ENCODE measurements at places on chromosomes 6 and 20.

DNA sequence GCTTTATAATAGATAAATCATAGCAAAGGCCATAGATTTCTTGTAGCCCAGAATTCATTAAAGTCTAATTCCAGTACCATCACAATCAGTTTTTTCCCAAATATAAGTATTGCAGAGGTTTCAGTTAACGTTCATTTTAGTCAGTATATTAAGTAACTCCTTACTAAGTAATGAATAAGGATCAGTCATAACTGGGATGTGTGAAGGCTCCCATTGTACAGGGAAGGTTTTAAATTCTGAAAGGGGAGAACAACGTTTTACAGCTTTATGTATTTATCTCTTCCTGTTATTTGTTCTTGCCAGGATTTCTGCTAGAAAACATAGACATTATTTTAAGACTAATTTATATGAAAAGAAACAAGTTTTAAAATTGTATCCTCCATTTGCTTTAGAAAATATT lies 215.5 kb upstream of the LAMP5 start:
- H3K4me1 ChIP-seq, result no peaks in the 10 kb centered on the region
- H3K36me3 ChIP-seq, result no peaks in the 10 kb centered on the region
- no peak overlapping the region for H3K27ac ChIP-seq
- no peaks in the 10 kb centered on the region for H3K27me3 ChIP-seq
- no peak for DNase-seq

DNA sequence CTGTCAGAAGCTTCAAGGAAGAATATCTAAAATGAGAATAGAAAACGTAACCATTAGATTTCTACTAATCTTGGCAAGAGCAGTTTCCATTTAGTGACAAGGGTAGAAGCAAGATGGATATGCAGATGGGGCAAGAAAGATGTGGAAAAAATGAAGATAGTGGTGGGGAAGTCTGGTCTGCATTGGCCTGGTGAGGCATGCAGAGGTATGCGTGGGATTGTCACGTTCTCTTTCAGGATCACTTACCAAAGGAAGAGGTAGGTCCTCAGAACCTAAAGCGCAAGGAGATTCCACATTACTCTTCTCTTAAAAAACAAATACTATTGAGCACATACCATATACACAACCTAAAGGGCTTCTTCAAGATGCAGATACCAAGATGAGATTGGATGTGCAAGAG lies 238.7 kb downstream of the UST start:
- H3K4me1 ChIP-seq, result peaks cover 61% of the 10 kb centered on the region
- no peaks in the 10 kb centered on the region for H3K27me3 ChIP-seq
- H3K4me3 ChIP-seq, result no peak overlapping the region

DNA sequence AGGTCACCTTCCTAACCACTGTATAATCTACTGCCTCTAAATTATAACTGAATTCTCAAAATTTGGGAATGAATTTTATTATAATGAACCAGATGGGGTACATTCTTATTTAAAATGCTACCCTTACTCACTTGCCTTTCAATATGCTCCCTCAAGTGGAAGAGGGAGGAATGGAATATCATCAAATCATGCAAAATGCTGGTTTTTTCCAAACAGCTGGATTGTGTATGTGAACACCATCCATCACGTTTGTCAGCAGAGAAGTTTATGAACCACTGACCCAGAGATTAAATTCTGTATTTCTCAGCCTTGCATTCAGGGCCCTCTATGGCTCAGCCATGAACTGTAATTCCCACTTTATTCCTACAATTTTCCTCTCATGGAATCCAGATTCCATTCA lies 40.5 kb downstream of the CBLN4 start:
- H3K27me3 ChIP-seq, result peaks cover 12% of the 10 kb centered on the region
- peaks cover 73% of the 10 kb centered on the region for H3K36me3 ChIP-seq
- no peak for DNase-seq
- no peak overlapping the region for H3K27ac ChIP-seq

DNA sequence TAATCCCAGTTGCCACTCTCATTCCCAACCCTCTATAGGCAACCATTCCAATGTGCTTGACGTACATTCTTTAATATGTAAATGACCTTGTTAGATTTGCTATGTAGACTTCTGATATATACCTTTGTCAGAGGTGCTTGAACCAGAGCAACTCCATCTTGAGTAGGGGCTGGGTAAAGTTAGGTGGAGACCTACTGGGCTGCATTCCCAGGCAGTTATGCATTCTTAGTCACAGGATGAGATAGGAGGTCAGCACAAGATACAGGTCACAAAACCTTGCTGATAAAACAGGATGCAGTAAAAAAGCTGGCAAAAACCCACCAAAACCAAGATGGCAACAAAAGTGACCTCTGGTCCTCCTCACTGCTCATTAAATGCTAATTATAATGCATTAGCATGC lies 8.3 kb upstream of the HM13 start:
- H3K27me3 ChIP-seq, result peaks cover 32% of the 10 kb centered on the region
- no peak overlapping the region for H3K4me3 ChIP-seq
- no peak for DNase-seq
- no peaks in the 10 kb centered on the region for H3K36me3 ChIP-seq
- H3K4me1 ChIP-seq, result no peaks in the 10 kb centered on the region

- DNase-seq, result no peak
- no peak overlapping the region for H3K4me3 ChIP-seq
- H3K27me3 ChIP-seq, result no peaks in the 10 kb centered on the region
- no peaks in the 10 kb centered on the region for H3K36me3 ChIP-seq
- H3K27ac ChIP-seq, result no peak overlapping the region
These were observed 35.4 kb upstream of the MRPS18A start for GRCh38 chr6:43722920-43723545.

GRCh38 chr20:20209684-20210083 lies 157.4 kb downstream of the CFAP61 start:
- no peak for DNase-seq
- no peak overlapping the region for H3K4me3 ChIP-seq
- no peaks in the 10 kb centered on the region for H3K36me3 ChIP-seq
- peaks cover 38% of the 10 kb centered on the region for H3K4me1 ChIP-seq
- no peaks in the 10 kb centered on the region for H3K27me3 ChIP-seq

DNA sequence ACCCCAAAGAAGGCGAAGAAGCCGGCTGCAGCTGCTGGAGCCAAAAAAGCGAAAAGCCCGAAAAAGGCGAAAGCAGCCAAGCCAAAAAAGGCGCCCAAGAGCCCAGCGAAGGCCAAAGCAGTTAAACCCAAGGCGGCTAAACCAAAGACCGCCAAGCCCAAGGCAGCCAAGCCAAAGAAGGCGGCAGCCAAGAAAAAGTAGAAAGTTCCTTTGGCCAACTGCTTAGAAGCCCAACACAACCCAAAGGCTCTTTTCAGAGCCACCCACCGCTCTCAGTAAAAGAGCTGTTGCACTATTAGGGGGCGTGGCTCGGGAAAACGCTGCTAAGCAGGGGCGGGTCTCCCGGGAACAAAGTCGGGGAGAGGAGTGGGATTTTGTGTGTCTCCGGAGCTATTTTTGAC lies 69.6 kb downstream of the HFE start:
- H3K36me3 ChIP-seq, result peaks cover 13% of the 10 kb centered on the region
- H3K27me3 ChIP-seq, result peaks cover 3% of the 10 kb centered on the region
- peak overlapping the region; percentile 84 for H3K4me3 ChIP-seq
- H3K4me1 ChIP-seq, result peaks cover 26% of the 10 kb centered on the region

GRCh38 chr6:143971482-143972205 lies 36.4 kb downstream of the PLAGL1 start:
- H3K4me3 ChIP-seq, result no peak overlapping the region
- no peak for DNase-seq
- H3K36me3 ChIP-seq, result no peaks in the 10 kb centered on the region

DNA sequence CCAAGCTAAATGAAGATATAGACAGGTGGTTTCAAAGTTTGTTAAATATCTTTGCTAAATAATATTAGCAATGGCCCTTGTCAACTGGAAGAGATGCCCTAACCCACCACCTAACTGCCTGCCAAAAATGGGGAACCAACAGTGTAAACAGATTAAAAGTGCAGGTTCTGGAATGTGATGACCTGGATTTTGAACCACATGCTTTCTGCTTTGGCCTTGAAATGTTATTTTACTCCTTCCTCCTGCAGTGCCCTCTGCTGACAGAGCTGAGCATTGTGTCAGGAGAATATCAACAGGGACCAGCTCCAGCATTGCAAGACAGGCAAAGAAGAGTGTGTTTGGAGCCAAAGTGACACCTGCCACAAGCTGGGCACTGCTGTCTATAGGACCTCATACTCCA lies 226.6 kb downstream of the MYLK4 start:
- peaks cover 3% of the 10 kb centered on the region for H3K27me3 ChIP-seq
- H3K27ac ChIP-seq, result no peak overlapping the region
- peaks cover 20% of the 10 kb centered on the region for H3K36me3 ChIP-seq
- no peak for DNase-seq

DNA sequence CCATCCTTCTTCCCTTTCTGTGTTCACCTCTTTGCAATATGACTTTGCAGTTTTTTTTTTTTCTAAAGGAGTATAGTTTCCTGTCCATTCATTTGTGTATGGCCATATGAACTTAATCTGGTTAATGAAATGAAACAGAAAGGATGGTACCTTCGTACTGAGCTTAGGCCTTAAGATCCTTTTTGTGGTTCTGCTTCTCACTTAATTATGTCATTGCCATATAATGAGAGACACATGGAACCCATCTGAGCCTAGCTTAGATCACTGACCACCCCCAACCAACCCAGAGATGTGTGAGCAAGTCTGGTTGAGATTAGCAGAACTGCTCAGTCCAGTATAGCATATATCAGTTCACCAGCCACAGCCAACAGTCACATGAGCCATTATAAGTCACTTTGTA lies 1179.6 kb downstream of the HACE1 start:
- no peaks in the 10 kb centered on the region for H3K27me3 ChIP-seq
- no peak overlapping the region for H3K27ac ChIP-seq
- H3K4me3 ChIP-seq, result no peak overlapping the region
- peaks cover 12% of the 10 kb centered on the region for H3K36me3 ChIP-seq

GRCh38 chr20:63772781-63773518 lies 33.4 kb downstream of the SLC2A4RG start:
- peaks cover 13% of the 10 kb centered on the region for H3K36me3 ChIP-seq
- no peak for DNase-seq
- H3K27ac ChIP-seq, result no peak overlapping the region
- H3K4me1 ChIP-seq, result peaks cover 14% of the 10 kb centered on the region

DNA sequence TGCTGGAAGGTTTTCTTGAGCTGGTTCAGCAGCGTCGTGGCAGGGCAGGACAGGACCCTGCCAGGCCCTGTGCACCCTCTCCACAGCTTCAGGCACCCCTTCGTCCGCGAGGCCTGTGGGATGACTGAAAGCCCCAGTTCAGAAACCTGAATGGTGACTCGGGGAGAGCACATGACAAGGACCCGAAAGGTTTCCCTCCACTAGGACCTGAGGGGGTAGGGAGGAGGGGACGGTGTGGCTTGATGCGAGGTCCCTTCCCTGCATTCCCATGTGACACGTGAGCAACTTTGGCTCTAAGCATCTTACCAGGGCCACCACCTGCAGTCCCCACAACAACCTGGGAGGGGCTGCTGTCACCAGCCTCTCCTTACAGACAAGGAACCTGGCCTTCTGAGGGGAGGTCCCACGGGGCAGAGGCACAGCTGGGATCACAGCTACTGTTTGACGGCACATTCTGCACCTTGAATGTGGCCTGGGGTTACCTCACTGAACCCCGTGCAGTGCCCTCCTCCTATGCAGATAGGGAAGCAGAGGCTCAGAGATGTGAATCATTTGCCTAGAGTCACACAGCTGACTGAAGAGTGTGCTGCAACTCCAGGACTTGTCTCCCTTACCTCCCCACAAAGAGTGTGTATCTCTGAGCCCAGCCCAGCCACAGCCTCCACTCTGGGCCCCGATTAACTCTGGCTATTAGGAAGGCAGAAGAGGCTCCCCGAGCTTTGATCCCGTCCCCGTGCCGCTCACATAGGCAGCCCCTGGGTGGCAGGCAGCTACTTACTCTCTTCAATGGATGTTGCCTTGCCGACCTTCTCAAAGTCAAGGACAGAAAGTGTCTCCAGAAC lies 84.6 kb downstream of the PTPN1 start:
- H3K36me3 ChIP-seq, result no peaks in the 10 kb centered on the region
- H3K27me3 ChIP-seq, result no peaks in the 10 kb centered on the region
- peaks cover 11% of the 10 kb centered on the region for H3K4me1 ChIP-seq
- peak; percentile 23 for DNase-seq

GRCh38 chr20:25579081-25579770 lies 6.1 kb downstream of the NINL start:
- H3K27ac ChIP-seq, result peak overlapping the region; percentile 45
- H3K27me3 ChIP-seq, result no peaks in the 10 kb centered on the region
- H3K4me1 ChIP-seq, result peaks cover 35% of the 10 kb centered on the region
- no peak overlapping the region for H3K4me3 ChIP-seq
- peak; percentile 30 for DNase-seq
- peaks cover 30% of the 10 kb centered on the region for H3K36me3 ChIP-seq

GRCh38 chr6:41922154-41922553 lies 855 bp downstream of the BYSL start:
- H3K4me3 ChIP-seq, result peak overlapping the region; percentile 98
- peaks cover 27% of the 10 kb centered on the region for H3K36me3 ChIP-seq
- H3K4me1 ChIP-seq, result peaks cover 23% of the 10 kb centered on the region
- H3K27ac ChIP-seq, result peak overlapping the region; percentile 100
- DNase-seq, result no peak
- H3K27me3 ChIP-seq, result no peaks in the 10 kb centered on the region

- peak overlapping the region; percentile 100 for H3K27ac ChIP-seq
- peaks cover 67% of the 10 kb centered on the region for H3K4me1 ChIP-seq
- peaks cover 28% of the 10 kb centered on the region for H3K36me3 ChIP-seq
- no peaks in the 10 kb centered on the region for H3K27me3 ChIP-seq
- DNase-seq, result no peak
These were observed 884 bp upstream of the CUTA start for GRCh38 chr6:33418690-33419291.

GRCh38 chr6:12916006-12916405 lies 199.4 kb downstream of the PHACTR1 start:
- no peaks in the 10 kb centered on the region for H3K27me3 ChIP-seq
- DNase-seq, result no peak
- H3K4me3 ChIP-seq, result no peak overlapping the region
- peaks cover 34% of the 10 kb centered on the region for H3K4me1 ChIP-seq
- H3K36me3 ChIP-seq, result no peaks in the 10 kb centered on the region

DNA sequence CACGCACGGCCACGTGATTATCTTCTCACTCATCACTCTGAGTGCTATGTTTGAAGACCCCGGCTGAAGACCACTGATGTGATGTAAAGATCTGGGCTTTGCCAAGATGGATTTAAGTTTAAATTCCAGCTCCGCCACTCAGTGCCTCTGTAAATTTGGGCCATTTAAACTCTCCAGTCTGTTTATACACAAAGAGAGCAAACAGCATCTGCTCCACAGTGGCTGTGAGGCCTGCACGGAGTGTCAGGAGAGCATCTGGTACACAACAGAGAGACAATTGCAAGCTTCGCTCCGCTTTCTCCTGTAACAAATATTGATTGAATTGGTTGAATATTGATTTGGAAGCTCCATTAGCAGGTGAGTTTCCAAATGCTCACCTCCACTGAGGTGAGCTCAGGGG lies 80.5 kb upstream of the FRMD1 start:
- no peak overlapping the region for H3K4me3 ChIP-seq
- H3K27ac ChIP-seq, result no peak overlapping the region
- H3K36me3 ChIP-seq, result no peaks in the 10 kb centered on the region
- no peak for DNase-seq

Measured in WTC11 (cell line).